ENCODE measurements at places on chromosomes 5 and 9.

DNA sequence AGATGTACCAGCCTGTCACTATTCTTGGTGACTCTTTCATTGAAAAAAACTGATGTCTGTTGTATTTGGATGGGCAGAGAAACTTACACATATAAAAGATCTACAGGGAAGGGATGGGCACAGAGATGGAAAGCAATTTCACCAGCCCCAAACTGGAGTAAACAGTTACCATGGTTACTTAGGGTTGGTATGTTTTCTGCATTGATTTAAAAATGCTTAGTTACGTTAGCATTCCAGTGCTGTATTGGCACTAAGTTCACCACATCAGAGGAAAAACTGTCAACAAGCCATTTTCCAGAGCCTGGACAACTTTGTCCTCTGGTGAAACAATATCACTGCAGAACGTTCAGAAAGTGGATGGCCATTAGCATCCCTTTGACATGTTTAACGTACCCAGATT, 28.0 kb downstream of the MARCHF3 start:
- DNase-seq = no peak

- no peak for DNase-seq
These were observed 49.9 kb upstream of the SLIT3 start for GRCh38 chr5:169350759-169351240.

- DNase-seq = no peak
These were observed 28.5 kb downstream of the IL6ST start for GRCh38 chr5:55966284-55966683.

DNA sequence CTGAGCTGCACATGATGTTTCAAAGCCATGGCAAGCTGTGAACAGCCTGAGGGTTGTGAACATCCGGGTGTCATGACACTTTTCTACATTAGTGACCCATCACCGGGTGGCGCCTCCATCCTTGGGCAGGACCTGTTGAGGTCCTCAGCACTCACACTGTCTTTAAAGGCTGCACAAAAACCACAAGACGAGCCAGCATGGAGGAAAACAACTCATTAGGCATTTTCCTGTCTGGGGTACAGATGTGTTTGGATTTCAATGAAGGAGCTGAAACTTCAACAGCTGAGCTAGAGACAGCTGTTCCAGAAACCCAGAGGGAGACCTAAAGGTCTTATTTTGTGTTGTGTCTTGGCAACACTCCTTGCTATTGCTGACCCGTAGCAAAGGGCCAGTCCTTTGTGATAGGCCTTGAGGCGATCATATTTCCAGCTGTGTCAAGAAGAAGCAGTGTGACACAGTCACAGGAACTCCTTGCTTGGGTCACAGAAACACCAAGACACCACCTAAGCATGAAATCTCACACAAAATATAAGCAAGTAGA, 151.8 kb upstream of the VLDLR start:
- DNase-seq = no peak

- DNase-seq = no peak
These were observed 688.8 kb downstream of the MTRR start for GRCh38 chr5:8557728-8558127.

DNA sequence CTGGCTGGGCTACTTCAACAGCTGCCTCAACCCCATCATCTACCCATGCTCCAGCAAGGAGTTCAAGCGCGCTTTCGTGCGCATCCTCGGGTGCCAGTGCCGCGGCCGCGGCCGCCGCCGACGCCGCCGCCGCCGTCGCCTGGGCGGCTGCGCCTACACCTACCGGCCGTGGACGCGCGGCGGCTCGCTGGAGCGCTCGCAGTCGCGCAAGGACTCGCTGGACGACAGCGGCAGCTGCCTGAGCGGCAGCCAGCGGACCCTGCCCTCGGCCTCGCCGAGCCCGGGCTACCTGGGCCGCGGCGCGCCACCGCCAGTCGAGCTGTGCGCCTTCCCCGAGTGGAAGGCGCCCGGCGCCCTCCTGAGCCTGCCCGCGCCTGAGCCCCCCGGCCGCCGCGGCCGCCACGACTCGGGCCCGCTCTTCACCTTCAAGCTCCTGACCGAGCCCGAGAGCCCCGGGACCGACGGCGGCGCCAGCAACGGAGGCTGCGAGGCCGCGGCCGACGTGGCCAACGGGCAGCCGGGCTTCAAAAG, 36.9 kb upstream of the TTC1 start:
- DNase-seq = no peak
